Activated T-cell treated with anti-CD3 and anti-CD28 coated beads, Interleukin-2, amount 50 U/mL, for 1 hour (primary cell): ENCODE measurements at places on chromosomes 12 and 14.
A peak's percentile ranks its signal among the peaks of the same experiment; 100 is the strongest.

- DNase-seq = no peak
Measured at GRCh38 chr14:94850309-94851211, 80.6 kb upstream of the GSC start.

GRCh38 chr12:11688831-11689230 lies 39.4 kb downstream of the ETV6 start:
- no peak for DNase-seq

- no peak for DNase-seq
Measured at GRCh38 chr12:87054226-87054625, 798.0 kb upstream of the MGAT4C start.

- no peak for DNase-seq
Measured at GRCh38 chr14:37707716-37708115, 112.3 kb downstream of the TTC6 start.

- no peak for DNase-seq
Measured at GRCh38 chr12:104896146-104896545, 61.9 kb downstream of the SLC41A2 start.

GRCh38 chr12:103824290-103824689 lies 16.7 kb downstream of the NT5DC3 start:
- DNase-seq = no peak

- no peak for DNase-seq
Measured at GRCh38 chr12:54625598-54625997, 9.1 kb downstream of the LACRT start.

GRCh38 chr14:30243805-30244204 lies 315.2 kb upstream of the G2E3 start:
- DNase-seq = no peak

DNA sequence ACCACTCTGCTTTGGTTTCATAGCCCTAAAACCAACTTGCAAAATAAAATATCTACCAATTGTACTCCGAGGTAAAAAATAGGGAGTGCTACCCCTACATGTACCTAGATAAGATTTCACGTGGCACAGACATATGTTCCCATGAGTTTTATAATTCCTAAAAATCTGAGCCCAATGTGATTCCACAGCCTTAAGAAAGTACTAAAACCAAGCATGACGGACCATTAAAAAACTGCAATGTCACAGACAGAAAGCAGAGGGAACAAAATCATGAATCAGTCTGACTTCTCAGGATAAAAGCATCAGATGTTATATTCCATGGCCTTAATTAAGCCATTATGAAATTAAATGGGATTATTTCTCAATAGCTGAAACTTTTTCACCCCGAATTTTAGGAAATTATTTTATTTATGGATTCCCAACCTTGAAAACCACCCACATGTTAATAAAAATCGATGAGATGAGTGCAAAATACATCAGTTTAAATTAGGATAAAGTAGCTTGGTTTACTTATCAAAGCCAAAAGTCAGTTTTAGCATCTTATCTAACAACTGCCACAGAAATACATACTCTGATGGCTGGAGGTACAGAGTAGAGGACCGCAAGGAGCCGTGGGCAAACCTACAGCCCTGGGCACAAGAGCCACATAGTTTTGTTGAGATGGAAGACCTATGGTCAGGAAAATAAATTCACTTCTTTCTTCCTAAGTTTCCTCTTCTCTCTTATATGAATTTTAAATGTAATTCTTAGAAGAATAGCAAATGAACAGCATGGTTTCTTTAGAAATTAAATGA lies 4.5 kb downstream of the ITPR2 start:
- no peak for DNase-seq

- DNase-seq = peak; percentile 29
Measured at GRCh38 chr12:57888409-57889157, 42.1 kb upstream of the CTDSP2 start.

DNA sequence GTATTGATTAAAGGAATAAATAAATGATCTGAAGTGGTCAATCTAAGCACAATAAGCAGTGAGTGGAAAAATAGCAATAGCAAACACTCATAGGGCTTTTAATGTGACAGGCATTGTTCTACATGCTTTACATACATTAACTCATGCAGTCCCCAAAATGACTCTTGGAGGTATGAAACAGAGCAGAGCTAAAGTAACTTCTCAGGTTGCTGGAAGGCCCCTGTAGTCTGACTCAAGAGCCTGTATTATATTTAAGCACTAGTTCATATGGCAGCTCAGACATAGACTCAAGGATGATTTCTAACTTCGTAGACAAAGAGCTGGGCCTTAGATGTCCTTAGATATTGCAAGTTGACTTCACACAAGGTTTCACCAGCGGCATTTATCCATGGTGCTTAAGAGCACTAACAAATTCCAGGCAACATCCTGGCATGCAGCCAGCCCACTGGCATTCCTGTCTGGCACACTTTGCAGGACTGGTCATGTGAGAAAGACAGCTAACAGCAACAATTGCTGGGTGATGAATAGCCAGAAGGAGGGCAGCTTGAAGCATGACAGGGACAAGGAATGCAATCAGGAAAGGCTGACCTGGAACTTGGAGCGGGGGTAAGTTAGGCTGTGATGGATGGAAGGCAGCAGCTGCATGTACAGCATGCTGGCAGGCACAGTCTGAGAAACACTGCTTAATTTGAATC lies 22.9 kb upstream of the KTN1 start:
- DNase-seq = no peak

- no peak for DNase-seq
Measured at GRCh38 chr14:95222870-95223398, 65.6 kb upstream of the DICER1 start.

- no peak for DNase-seq
Measured at GRCh38 chr12:124024776-124025175, 51.8 kb downstream of the ZNF664 start.

- DNase-seq = no peak
Measured at GRCh38 chr14:64137657-64138290, 156.4 kb downstream of the ESR2 start.

GRCh38 chr14:34060651-34060999 lies 109.8 kb upstream of the EGLN3 start:
- DNase-seq = no peak

DNA sequence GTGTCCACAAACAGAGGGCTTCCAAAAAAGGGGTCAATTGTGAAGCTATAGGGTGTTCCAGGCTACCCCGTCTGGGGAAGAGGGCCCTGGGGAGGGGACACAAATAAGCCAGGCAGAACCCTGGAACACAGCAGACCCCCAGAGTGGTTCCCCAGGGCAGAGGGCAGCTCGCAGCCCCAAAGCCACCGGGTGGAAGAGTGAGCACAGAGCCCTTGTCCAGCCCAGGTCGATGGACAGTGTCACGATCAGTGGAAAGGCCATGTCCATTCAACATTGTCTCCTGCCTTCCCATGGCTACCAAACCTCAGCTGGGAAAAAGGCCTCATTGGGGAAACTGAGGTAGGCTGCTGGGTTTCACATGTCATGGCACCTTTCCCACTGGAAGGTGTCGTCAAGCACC lies 131.4 kb downstream of the DICER1 start:
- no peak for DNase-seq

DNA sequence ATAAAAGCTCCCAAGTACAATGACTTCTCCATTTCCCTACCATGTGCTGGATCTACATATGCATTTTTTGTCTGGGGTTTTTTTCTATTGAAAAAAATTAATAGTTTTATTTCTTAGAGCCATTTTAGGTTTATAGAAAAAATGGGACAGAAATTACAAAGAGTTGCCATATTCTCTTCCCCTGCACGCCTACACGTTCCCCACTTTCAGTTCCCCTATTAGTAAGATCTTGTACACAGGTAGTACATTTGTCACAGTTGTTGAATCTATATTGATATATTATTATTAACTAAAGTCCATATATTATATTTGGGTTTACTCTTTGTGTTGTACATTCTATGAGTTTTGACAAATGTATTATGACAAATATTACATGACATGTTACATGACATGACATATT lies 35.7 kb downstream of the SIX6 start:
- DNase-seq = no peak

GRCh38 chr14:104037074-104037473 lies 48.4 kb upstream of the ASPG start:
- no peak for DNase-seq

- DNase-seq = no peak
Measured at GRCh38 chr12:122740351-122740750, 9.7 kb upstream of the HCAR1 start.

DNA sequence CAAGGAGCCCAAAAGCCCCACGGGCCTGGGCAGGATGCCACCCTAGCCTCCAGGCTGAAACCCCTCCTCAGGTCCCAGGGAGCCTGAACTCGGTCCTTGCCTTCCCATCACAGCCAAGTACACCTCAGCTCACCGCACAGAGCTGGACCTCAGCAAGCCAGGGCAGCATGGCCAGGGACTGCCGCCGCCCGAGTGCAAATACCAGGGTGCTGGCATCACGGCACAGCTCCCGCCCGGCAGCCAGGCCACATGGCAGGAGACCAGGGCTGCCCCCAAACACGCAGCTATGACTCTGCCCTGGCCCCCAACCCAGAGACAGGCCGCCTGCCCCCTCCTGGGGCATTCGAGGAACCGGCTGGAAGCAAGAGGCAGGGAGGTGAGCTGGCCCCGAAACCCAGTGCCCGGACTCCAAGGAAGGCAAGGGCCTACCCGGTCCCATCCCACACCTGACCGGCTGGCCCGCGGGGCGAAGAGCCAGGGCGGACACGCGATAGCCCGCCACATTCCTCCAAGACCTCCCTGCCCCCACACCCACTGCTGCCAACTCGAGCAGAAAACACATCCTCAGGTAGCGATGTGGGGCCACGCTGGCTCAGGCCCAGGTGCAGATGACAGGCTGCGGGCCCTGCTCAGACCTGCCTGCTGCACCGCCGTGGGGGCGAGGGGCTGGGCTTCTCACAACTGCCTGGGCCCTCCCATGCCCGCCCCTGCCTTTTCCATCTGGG lies 2.7 kb downstream of the JAG2 start:
- DNase-seq = no peak

DNA sequence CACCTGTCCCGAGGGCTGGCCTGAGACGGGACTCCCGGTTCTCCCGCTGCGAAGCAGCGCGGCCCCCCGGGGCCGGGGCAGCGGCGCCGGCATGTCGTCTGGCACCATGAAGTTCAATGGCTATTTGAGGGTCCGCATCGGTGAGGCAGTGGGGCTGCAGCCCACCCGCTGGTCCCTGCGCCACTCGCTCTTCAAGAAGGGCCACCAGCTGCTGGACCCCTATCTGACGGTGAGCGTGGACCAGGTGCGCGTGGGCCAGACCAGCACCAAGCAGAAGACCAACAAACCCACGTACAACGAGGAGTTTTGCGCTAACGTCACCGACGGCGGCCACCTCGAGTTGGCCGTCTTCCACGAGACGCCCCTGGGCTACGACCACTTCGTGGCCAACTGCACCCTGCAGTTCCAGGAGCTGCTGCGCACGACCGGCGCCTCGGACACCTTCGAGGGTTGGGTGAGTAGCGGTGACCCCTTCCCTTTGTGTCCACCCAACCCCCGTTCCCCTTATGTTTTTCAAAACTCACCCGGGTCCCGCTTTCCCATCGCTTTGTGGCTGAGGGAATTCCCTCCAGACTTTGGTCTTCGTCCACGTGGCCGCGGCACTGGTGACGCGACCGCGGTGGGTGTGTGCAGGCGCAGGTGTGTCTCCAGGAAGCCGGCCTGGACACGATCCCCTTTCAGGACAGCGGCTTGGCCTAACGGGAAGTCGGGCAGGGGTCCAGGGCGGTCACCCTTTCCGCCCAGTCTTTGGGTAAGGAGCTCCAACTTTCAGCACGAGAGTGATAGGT lies 826 bp downstream of the PRKCH start:
- DNase-seq = peak; percentile 68

DNA sequence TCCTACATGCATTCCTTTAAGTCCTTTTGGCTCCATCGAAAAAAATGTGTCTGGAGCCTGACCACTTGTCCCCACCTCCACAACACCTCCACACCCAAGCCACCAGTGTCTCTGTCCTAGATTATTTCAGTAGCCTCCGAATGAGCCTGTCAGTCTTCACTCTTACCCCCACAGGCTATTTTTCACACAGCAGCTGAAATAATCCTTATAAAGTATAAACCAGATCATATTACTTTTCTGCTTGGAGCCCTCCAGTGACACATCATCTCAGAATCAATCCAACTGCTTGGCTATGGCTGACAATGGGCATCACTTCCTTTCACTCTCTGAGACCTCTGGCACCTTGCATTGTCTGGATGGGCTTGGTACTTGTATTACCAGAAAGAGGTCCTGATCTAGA lies 44.9 kb downstream of the BBS10 start:
- DNase-seq = no peak

DNA sequence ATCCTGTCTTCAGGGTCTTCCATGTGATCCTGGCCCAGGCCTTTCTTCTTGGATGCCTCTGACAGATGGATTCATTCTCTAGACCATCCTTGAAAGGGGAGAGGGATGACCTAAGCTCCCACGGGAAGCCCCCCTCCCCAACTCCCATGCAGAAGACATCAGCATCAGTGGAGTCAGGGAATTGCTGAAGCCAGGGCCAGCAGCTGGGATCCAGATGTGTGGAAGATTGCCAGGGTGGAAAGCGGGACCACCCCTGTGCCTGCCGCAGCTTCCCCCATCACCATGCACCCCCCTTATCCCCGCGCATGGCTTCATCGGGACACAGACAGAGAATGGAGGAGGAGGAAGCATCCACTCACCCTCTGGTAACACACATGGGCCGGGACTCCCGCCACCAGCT lies 183.6 kb upstream of the PRMT8 start:
- DNase-seq = no peak

DNA sequence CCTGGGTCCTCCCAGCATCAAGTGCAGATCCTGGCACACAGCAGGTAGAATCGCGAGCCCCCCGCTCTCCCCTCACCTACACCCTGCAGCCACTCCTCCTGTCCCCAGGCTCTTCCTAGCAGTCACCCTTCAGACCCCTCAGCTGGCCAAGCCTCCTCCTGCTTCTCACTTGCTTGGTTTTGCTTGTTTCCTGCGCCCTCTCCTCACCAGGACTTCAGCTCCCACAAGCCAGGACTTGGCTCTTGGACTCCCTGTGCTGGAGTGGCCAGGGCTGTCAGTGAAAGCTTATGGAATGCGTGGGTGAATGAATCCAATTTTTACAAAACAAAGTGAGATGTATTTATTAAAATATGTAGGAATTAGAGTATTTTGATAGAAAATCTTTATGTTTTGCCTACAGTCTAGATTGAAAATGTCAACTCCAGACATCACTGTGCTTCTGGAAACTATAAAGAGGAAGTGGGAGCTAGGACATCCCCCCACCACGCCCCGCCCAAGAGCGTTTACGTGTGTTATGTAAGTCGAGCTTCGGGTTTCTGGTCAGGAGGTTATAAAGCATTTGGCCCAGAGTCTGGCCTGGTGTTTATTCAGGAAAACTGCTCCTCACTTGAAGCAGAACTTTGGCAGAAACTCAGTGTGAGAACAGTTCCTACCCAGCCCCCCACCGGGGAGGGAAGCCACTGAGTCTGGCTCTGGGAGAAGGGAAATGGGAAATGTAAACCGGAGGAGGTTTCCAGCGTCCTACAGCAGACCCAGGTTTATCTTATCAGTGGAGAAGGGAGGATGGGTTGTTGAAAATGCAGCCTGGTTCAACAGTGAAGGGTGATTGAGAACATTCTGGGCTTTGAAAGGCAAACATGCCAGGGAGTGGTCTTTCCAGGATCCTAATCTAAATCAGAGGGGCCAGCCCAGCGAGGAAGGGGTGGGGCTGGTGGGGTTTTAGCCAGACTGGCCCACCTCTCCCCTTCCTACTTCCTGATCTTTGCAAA lies 8.8 kb downstream of the ALDH2 start:
- DNase-seq = no peak
